ENCODE measurements at places on chromosomes 4 and X. TPM values are rescaled to one million over a fixed set of nuclear protein-coding genes. Genes with fewer than 3 reads are reported as not detected.
A peak's percentile ranks its signal among the peaks of the same experiment; 100 is the strongest.

Gene SULT1E1
- not detected for total RNA-seq

Gene ARHGAP6
- total RNA-seq: 44.8 TPM

DNA sequence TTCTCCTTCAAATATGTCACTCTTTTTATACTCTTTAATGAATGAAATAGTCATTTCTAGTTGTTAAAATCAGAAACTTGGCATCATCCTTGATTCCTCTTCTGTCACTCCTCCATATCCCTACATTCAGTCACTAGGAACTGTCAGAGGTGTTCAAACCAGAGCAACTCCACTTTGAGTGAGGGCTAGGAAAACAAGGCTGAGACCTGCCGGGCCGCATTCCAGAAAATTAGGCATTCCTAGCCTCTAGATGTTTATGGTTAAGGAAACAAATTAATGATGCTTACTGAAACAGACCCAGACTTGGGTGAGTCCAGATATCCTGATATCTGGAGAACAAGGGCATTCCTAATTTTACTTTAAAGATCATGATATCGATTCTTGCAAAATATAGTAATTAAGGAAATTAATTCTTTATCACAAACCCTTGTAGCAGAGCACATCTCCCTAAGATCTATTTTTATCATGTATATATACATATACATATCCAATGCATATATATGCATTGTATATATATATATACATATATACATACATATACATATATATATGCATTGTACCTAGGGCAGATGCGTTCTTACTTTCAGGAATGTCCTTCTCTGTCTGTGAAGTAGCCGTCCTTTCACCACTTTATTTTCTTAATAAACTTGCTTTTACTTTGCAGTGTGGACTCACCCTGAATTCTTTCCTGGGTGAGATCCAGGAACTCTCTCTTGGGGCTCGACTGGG lies 98.4 kb upstream of the GC start:
- DNase-seq: no peak

- DNase-seq: no peak
These were observed 9.0 kb upstream of the DAPP1 start for GRCh38 chr4:99807666-99808065.

- no peak for DNase-seq
These were observed 86.3 kb upstream of the CLDN34 start for GRCh38 chrX:9880870-9881269.

Gene ESX1
- not detected for total RNA-seq

DNA sequence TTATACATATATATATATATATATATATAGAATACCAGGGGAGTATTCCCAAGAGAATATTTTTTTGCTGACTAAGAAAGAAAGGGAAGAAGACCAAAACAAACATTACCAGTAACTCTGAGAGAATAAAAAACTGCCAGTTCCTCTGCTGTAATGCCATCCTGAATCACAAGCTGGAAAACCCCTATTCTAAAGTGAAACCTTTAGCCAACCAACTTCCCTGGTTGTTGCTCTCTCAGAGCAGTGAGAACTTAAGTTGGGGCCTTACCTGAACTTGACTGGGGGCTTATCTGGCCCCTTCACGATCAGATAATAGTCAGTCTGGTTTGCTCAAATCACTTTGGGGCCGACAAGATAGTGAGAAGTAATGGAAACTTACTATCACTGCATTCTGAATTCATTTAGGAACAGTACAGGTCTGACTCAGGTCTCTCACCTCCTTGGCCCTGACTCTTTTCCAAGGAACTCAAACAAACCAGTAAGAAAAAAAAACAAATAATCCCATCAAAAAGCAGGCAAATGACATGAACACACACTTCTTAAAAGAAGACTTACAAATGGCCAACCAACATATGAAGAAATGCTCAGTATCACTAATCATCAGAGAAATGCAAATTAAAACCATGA lies 62.5 kb downstream of the CD40LG start:
- no peak for DNase-seq

GRCh38 chr4:108833046-108833445 lies 70.2 kb upstream of the ETNPPL start:
- no peak for DNase-seq

Gene SYNPO2
- total RNA-seq: 2,721 TPM

DNA sequence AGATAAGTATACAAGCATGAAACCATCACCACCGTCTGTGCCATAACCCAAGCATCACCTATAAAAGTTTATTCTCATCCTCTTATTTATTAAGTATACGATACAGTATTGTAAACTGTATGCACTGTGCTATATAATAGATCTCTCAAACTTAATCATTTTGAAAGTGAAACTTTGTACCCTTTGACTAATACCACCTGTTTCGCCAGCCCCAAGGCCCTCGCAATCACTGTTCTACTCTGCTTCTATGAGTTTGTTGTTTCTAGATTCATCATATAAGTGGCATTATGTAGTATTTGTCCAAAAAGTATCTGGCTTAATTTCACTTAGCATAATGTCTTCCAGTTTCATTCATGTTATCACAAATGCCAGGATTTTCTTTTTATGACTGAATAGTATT lies 72.1 kb upstream of the DOCK11 start:
- DNase-seq: no peak

GRCh38 chr4:151430740-151431457 lies 21.9 kb downstream of the FHIP1A start:
- no peak for DNase-seq

- DNase-seq: no peak
These were observed 81.6 kb downstream of the NPNT start for GRCh38 chr4:105976915-105977314.

- no peak for DNase-seq
These were observed 10.0 kb upstream of the HAND2 start for GRCh38 chr4:173539986-173540385.

DNA sequence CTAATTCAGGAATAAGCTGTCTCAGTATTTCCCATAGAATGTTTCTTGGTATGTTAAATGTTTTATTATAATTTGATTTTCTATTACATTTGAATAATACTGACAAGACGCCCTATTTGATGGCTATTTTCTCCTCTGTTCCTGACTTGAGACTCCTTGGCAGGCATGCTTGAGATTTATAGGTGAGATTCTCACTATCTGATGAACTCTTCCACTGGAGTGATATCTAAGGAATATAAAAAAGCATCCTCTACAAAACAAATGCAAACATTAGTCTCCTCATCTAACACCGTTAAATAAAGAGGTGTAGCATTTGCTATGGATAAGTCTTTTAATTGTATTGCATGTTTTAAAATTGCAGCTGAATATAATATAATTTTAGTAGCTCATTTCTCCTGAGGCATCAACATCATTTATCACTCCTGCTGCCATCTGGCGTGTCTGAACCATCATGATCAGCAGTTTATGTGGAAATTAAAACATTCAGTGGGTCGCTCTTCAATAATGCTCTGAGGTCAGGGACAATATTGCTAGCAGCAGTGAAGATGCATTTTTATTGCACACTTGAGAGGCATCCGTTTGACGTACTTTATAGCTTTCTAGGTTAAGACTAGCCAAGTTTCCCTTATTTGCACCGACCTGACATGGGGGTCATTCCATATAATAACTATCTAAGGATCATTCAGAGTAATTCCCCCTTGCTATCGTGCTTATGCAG lies 210.4 kb upstream of the GALNTL6 start:
- DNase-seq: no peak

Gene AVPR2
- total RNA-seq: 1.5 TPM

Gene BST1
- total RNA-seq: 4.7 TPM

Gene FRAS1
- 5.3 TPM for total RNA-seq

Gene SORCS2
- total RNA-seq: 3.7 TPM

- no peak for DNase-seq
These were observed 1658.0 kb downstream of the STIM2 start for GRCh38 chr4:28518561-28519165.

- DNase-seq: no peak
These were observed 659.8 kb upstream of the MAGEB2 start for GRCh38 chrX:29555465-29556091.

DNA sequence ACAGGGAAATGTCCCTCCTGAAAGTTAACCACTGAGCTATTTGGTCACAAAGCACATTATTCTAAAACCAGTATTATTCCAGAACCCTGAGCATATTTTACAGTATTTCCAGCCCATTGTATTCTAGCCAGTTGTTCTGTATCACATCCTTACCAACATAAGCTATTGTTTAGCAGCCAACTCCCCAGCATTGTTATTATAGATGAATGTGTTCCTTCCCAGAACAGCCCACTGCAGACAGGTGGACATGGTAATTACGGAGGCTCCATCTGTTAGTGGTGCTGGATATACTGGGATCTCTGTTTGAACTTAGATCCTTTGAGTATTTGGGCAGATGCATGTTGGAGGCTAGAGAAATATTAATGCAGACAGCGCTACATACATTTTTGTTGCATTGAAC lies 126.1 kb downstream of the MGST2 start:
- peak; percentile 7 for DNase-seq

Gene GYPB
- not detected for total RNA-seq

Gene MAB21L2
- 0.42 TPM for total RNA-seq

Gene FABP2
- not detected for total RNA-seq

DNA sequence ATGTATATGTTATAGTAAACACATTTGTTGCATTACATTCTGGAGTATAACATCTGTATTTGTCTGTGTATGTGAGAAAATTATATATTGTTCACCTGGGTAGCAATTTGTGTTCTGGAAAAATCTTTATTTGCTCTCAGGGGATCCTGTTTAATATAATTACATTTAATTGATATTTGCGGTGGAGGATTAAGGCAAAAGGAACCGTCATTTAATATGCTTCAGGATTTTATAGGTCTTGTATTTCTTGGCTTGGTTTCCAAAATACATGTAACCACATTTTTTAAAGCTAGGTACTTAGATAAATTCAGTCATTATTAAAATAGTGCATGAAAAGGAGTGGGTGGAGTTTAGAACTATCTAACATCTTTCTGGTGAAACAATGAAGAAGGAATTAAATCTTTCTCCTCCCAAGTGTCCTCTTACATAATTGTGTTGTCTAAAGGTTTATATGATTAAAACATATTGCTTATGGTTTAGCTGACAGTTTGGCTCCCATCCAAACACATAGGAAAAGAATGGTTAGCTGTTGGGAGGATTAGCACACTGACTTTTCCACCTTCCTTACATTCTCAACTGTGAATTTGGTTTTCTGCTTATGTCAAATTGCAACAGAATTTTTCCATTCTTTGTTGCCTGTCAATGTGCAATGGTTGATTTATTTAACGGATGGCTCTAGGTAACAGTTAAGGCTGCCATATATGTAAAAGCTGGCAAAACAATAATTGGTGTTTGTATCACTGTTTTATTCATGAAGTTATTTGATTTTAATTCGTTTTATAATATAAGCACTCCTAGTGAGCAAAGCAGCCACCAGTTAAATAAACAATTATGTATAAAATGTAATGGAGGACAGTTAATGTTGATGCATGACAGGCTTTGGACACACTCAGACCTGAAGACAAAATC lies 250.8 kb upstream of the SFRP2 start:
- no peak for DNase-seq

DNA sequence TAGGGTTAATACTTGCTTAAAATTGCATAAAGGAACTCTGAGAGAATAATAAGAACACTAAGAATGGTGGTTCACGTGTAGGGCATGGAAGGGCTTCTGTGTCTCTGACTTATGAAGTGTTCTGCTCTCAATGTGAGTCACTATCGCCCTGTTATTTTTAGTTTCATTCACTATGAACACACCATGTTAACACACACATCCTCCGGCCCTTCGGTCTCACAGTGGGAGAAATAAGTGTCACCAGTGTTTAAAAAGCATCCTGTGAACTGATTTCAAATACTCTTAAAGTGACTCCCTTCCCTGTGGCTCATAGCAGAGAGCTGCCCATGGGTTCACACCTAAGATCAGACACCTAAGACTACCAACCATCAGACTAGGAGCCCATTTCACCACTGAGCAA lies 33.8 kb upstream of the FGFBP2 start:
- no peak for DNase-seq

Gene MID1
- 22.0 TPM for total RNA-seq

- no peak for DNase-seq
These were observed 8.8 kb downstream of the ACSL1 start for GRCh38 chr4:184816962-184817361.

Gene GPR101
- total RNA-seq: not detected

GRCh38 chr4:163179207-163179606 lies 12.5 kb upstream of the NAF1 start:
- DNase-seq: no peak

- no peak for DNase-seq
These were observed 332.7 kb upstream of the HAND2 start for GRCh38 chr4:173862754-173863153.

GRCh38 chr4:153119626-153120025 lies 84.6 kb upstream of the TRIM2 start:
- no peak for DNase-seq
